ENCODE measurements at places on chromosomes 16 and 17.

- no peak for DNase-seq
These were observed 233.4 kb upstream of the HSBP1 start for GRCh38 chr16:83574388-83574787.

- no peak for DNase-seq
These were observed 59.5 kb upstream of the CDC42EP4 start for GRCh38 chr17:73371285-73371684.

DNA sequence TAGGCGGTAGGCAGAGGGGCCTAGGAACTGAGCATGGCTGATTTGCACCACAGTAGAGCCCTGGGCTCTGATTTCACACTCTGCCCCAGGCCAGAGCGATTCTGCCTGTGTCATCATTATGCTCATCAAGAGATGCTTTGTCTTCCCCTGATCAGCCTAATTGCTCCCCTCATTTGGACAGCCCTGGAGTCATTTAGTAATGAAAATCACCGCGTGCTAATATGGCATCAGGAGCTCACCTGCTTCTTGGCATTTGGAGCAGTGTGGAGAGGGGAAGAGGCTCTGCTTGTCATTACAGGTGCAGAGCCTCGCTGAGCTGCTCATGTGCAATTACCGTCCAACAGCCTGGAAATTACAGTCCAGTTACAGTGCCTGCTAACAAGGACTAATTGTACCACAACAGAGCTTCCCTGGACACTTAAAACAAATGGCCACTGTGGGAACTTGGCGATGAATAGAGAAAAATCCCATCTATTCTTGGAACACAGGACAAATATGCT is 157.1 kb upstream of the WSCD1 start:
- DNase-seq = no peak

DNA sequence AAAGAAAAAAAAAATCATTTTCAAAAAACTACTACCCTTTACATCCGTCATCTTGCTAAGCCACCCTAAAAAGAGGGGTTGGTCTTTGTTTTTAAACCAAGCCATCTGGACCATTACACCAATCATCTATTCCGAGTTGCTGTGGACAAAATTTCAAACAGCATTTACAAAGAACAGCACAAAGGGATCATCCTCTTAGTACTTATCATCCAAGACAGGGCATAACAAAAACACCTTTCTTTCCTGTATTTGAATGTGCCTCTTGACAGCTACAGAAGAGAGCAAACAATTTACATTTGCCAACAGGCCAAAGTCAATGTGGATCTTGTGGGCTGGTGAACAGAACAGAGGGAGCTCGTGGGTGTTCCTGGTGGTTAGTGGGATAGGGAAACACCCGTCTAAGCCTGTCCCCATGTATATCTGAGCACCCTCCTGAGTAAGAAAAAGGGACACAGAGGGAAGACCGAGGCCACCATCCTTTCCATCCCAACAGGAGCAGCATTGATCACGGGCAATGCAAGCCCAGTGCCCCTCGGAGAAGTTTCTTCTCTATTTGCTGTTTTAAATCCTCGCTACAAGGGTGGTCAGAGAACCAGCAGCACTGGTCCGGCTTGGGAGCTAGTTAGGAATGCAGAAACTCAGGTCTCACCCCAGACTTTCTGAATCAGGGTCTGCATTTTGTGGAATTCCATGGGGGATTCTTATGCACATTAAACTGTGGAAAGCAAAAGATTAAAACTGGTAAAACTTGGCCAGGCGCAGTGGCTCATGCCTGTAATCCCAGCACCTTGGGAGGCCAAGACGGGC is 1.9 kb downstream of the SLC39A11 start:
- DNase-seq = no peak

GRCh38 chr17:17762744-17763105 is 74.1 kb downstream of the SREBF1 start:
- DNase-seq = no peak

GRCh38 chr17:76747716-76748363 is 9.9 kb downstream of the MFSD11 start:
- DNase-seq = no peak

DNA sequence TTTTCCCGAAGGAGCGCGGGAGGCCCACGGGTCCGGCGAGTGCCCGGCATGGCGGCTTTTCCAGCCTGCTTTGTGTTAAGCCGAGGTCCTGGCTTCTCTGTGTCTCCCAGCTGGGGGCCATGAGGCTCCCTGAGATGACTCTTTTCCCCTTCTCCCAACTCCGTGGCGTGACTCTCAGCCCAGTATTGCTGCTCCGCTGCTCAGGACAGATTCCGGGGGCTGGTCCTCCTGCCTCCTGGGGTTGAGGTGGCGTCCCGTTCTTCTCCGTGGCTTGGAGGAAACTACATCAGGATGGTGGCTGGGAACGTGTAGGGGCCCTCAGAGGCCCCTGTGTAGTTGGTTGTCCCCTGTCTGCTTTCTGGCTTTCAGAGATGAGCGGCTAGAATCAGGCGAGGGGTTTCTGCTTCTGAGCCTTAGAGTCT is 951 bp downstream of the GPS1 start:
- DNase-seq = no peak

GRCh38 chr16:4086153-4086552 is 30.1 kb downstream of the ADCY9 start:
- no peak for DNase-seq

DNA sequence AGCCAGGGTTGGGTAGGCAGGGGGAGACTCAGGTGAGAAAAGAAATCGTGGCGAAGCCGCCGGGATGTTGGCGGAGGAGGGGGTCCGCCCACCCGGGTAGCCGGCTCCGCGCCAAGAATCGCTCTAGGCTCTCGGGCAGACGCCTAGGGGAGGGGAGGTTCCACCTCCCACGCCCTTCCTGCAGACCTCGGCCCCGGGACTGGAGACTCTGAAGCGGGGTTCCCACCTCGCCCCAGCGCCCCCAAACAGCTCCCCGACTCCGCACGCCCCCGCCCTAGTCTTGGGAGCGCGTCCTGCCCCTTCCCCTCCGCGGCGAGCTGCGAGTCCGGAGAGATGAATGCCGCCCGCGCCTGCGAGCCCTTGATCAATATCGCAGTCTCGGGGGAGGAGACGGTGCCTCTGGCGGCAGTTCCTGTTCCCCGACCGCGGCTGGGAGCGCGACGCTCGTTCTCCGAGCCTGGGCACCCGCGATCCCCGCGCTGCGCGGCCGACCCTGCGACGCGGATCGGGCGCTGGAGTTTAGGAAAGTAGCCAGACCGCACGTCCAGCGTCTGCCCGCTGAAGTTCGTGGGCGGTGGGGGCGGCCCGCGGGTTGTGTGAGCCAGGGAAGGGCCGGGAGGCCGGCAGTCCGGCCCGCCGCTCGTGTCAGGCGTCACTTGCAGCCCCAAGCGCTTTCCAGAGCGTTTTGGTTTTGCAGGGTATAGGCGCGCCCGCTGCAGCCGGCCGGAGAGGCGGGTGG is 790 bp downstream of the CRHR1 start:
- no peak for DNase-seq

DNA sequence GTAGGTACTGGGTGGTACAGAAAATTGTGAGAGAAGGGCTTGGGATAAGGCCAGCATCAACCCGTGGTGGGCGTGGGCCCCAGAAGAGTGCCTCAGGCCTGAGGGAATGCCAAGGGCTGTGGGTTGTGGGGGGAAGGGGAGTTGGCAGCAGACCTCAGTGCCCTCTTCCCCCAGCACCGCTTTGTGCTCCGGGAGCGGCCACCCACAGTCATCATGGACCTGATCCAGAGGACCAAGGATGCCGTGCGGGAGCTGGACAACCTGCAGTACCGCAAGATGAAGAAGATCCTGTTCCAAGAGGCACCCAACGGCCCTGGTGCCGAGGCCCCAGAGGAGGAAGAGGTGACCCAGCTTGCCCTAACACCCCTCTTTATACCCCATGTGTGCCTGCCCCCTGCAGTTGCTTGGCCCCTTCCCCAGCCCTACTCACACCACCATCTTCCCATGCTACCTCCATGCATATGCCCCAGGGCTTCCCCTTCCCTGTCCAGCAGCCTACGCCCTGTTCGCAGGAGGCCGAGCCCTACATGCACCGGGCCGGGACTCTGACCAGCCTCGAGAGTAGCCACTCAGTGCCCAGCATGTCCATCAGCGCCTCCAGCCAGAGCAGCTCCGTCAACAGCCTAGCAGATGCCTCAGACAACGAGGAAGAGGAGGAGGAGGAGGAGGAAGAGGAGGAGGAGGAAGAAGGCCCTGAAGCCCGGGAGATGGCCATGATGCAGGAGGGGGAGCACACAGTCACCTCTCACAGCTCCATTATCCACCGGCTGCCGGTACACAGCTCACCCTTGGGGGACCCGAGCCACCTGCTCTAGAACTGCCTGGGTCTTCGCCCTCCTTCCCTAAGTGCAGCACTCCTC is 9.1 kb downstream of the TAOK2 start:
- DNase-seq = no peak

DNA sequence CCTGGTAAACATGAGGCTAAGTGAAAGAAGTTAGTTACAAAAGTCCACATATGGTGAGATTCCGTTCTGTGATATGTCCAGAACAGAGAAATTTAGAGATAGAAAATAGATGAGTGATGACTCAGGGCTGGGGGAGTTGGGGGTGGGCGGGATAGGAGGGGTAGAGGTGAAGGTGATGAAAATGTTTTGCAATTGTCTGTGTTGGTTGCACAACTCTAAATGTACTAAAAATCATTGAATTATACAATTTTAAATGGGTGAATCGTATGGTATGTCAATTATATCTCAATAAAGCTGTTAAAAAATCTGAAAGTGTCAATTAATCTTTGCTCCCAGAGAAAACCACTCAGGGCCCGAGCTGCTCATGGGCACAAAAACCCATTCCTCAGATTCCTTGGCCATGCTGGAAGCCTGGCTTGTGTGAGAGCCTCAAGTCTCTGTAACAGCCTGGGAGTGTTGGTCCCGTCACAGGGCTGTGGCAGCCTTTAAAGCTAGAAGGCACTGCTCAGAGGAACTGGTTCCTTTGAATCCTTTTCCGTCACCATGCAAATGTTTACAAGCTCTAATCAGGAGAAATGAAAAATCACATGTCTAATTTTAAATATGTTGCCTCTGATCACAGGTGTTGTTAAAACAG is 225.3 kb downstream of the WWOX start:
- DNase-seq = no peak

GRCh38 chr16:23257682-23258081 is 44.4 kb upstream of the SCNN1B start:
- no peak for DNase-seq

GRCh38 chr17:82372249-82373071 is 895 bp downstream of the UTS2R start:
- DNase-seq = no peak

DNA sequence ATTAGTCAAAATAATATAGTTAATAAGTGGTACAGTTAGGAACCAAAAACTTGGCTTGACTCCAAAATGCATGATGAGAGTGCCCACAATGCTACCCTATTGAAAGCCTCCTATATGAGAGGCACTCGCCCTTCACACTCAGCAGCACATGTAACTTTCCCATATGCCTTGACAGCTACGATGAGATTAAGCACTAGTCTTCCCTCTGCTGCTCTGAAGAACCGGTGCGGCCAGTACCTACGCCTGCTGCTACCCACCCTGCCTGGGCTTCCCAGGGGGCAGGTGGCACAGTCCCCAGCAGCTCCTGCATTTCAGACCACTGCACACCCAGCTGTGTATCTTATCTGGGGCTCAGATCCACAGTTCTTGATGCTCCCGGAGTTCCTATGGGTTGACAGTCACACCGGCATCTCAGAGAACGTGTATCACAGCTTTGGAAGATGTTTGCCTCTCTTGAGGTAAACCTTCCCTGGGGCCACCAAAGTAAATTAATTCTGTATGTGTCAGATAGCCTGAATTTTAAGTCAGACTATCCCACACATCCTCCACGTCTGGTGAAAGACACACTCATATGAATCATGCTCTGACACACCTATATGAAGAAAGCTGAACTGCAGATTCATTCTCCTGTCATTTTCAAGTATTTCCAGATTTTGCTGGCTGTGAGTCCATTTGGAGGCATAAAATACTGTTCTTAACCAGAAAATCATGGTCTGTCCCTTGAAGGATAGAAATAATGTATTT is 77.8 kb downstream of the MYH10 start:
- no peak for DNase-seq

- DNase-seq = no peak
These were observed 42.0 kb upstream of the MMD start for GRCh38 chr17:55463600-55463999.

- DNase-seq = no peak
These were observed 30.5 kb downstream of the SLC5A11 start for GRCh38 chr16:24876231-24876630.

DNA sequence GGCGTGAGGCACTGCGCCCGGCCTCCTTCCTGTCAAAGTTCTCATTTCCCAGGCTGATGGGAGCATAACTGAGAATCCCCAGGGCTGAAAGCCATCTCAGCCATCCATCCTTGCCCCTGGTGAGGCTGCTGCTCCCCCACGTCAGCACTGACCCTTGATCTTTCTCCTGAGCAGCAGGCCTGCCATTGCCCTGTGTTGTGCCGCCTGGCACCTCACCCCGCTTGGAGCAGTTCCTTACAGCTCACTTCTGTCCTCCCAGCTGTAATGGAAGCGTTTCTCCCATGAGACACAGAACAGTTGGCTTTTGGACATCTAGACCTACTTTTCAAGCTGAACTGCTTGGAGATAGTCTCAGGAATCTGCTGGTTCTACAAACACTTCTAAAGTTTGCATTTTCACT is 51.5 kb downstream of the OR1D5 start:
- DNase-seq = no peak

GRCh38 chr17:40903129-40903847 is 18.2 kb upstream of the KRT20 start:
- DNase-seq = no peak

DNA sequence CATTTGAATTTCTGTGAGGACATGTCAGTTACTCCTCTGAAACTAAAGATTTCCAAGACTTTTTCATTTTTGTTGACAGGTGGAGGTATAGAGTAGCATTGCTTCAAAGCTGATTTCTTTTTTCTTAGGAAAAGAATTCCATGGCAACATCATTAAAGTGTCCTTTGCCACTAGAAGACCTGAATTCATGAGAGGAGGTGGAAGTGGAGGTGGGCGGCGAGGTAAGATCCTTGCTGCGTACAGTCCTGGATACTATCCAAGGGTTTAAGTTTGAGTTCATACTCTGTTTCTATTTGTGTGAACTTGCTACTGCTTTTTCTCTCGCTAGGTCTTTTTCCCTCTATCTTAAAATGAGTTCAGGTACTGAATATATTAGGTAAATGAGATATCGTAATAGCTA is 26.5 kb downstream of the HEATR9 start:
- no peak for DNase-seq

GRCh38 chr16:69270831-69271230 is 40.3 kb upstream of the VPS4A start:
- DNase-seq = no peak

GRCh38 chr17:42233156-42233555 is 38.9 kb upstream of the GHDC start:
- DNase-seq = no peak

DNA sequence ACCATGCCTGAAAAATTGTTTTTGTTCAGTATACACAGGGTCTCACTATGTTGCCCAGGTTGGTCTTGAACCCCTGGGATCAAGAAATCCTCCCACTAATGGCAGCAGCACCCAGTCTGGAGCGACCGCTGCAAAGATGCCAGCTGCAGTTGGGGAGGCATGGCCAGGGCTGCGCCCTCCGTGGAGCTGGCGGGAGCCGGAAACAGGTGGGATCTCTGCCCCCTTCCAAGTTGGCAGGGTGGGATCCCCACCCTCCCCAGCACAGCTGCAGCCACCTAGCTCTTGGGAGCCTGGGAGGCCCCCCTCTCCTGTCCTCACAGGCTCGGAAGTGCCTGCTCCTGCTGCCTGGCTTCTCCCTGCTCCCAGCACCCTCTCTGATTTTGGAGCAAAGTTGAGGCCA is 176.8 kb downstream of the ZNF423 start:
- no peak for DNase-seq
